Activated T-cell treated with anti-CD3 and anti-CD28 coated beads, Interleukin-2, amount 50 U/mL, for 1 hour (primary cell): ENCODE measurements at places on chromosomes 7 and 10.

DNA sequence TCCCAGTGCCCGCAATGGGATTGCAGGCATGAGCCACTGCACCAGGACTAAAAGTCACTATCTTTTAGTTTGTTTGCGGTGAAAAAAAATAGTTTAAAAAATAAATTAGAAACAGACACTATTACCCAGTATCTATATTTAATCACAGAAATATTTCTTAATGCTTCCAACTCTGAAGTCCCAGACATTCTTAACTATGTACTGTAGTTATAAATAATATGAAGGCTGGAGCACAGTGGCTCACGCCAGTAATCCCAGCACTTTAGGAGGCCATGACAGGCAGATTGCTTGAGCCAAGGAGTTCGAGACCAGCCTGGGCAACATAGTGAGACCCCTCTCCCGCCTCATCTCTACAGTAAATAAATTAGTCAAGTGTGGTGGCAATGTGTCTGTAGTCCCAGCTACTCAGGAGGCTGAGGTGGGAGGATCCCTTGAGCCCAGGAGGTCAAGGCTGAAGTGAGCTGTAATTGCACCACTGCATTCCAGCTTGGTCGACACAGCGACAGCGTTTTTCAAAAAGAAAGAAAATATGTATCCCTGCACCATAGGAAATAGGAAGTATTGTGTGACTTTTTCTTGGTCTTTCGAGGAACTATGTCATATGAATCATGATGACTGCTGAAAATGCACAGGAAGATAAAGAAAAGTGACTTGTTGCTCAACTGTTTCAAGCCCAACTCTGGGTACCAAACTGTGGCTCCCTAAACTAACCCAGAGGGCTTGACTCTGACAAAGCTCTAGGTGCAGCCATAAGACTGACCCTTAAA is 74.9 kb upstream of the STEAP1B start:
- DNase-seq, result no peak

DNA sequence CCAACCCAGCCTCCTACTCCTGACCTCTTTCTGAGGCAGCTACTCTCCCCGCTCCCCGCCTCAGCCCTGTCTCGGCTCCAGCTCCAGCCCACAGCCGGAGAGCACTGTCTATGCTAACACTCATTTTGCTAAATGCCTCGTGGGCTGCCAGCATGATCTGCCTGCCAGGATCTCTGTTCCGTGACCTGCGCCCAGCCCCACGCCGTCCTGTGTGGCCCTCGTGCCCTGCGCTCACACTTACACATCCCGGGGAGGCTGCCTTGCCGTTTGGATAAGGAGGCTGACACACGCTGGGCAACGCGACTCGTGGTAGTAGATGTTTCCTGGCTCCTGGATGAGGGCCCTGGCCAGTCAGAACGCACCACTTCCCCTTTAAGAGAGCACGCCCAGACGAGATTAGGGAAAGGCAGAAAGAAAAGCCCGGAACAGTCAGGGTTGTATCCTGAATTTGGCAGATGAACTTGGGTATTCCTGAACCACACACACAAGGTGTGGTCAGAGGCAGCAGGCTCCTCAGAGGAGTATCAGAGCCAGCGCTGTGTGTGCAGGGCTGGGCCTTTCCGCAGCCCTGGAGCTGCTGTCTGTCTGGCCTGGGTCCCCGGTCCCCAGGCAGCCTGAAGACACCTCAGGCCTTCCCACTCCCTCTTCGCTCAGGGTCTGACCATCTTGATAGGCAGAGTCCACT is 97.7 kb upstream of the EFCAB10 start:
- DNase-seq, result no peak

DNA sequence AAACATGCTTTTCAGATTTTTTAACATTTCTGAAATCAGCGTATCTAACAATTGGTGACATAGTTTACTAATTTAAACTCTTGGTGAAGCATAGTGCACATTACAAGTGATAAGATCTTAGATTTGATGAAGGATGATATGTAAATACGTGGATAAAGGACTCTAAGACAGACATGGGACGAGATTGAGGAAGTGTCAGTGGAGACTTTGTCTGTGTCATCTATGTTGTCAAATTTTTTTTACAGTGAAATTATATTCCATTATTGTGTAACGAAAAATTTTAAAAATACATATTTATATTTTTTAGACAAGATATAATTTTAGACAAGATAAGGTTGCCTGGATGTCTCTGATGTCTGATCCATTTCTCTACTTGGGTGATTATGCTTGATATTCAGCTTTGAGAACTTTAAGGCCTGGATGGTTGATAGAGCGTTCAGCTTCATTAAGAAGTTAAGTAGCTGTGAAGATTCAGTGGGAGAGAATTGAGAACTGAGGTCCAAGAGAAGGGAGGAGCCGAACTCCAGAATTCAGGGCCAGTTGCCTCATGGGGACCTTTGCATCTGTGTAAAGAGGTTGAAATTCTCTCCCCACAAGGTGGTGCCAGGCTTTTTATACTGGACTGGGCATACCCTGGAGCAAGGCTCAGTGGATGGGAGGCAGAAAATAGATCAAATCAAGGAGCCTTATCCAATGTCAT is 62.7 kb downstream of the KAT6B start:
- no peak for DNase-seq

DNA sequence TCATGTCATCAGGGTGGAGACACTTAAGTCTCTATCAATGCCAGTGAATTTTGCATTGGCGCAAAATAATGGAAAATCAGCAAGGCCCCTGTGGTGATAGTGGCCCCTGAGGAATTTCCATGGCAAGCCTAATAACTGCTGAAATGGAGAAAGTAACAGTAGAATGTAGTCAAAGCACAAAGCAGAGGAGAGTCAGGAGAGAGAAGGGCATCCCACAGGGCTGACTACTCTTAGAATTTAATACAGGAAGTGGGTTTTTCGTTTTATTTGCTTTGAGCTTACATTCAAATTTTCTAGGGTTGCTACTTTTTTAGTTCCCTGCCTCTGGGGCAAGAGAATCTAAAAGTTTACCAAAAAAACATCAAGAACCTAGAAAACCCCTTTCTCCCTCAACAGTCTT is 39.0 kb downstream of the BZW2 start:
- DNase-seq, result no peak

- no peak for DNase-seq
Measured at GRCh38 chr7:18864967-18865366, 252.5 kb downstream of the TWIST1 start.

DNA sequence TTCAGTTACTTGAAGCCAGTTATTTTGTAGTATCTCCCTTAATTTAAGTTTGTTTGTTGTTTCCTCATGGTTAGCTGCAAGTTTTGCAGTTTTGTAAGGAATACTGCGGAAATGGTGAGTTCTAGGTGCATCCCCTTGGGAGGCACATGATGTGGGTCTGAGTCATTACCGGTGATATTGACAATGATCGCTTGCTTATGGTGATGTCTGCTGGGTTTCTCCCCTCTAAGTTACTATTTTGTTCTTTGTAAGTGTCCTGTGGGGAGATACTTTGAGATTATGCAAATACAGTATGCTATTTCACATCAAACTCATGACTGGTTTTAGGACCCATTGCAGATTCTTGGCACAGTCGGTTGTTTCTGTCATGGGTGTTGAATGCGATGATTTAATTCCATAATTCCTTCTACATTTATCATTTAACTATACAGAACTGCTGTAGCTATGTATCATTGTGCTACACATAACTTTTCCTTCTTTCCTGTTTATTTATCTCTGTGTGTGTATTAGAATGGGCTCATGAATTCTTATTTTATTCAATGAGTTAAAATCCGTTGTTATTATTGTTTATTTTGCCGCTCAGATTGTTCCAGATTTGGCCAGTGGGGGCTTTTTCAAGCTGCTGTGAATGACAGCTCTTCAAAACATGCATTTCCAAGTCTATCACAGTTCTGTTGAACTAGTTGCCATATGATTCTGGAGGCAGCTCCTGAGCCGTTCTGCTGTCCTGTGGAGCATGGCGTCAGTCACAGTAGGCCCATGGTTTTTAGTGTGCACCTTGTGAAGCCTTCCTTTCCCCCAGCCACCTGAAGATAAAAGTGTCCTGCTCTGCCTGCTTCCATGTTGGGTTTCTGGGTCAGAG is 18.4 kb downstream of the TSPAN14 start:
- DNase-seq, result no peak

- DNase-seq, result no peak
Measured at GRCh38 chr10:34320265-34320664, 494.8 kb downstream of the PARD3 start.
